ENCODE measurements at places on chromosomes 5 and 9.

GRCh38 chr5:8505196-8505595 lies 636.2 kb downstream of the MTRR start:
- DNase-seq: no peak

DNA sequence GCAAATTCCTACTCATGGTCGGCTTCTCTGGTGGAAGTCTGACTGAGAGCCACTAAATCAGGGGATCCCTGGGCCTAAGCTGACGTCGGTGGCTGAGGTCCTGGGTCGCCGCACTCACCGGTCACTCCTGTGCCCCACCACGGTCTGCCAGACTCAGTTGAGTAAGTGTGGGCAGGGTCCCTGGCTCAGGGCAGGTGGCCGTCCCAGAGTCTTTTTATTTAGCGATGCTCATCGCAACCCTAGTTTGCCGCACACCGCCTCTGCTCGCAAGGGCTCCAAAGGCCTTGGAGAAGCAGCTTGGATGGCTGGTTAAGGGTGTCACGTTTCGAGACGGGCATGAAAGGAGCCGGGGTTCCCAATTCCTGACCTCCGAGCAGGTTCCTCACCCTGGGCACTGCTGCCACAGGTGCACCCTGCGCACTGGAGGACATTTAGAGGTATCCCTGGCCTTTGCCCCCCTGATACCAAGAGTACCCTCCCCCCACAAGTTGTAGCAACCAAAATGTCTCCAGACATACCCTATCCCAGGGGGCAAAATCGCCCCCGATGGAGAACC lies 59.9 kb downstream of the NSUN2 start:
- no peak for DNase-seq

DNA sequence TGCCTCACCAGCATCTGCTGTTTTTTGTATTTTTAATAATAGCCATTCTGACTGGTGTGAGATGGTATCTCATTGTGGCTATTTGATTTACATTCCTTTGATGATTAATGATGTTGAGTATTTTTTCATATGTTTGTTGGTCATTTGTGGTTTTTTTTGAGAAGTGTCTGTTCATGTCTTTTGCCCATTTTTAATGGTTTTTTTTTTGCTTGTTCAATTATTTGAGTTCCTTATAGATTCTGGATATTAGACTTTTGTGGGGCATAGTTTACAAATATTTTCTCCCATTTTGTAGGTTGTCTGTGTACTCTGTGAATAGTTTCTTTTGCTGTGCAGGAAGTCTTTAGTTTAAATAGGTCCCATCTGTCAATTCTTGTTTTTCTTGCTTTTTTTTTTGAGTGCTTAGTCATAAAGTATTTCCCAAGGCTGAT lies 148.1 kb downstream of the NPR3 start:
- DNase-seq: no peak

GRCh38 chr5:111755942-111756381 lies 1.0 kb downstream of the NREP start:
- no peak for DNase-seq

DNA sequence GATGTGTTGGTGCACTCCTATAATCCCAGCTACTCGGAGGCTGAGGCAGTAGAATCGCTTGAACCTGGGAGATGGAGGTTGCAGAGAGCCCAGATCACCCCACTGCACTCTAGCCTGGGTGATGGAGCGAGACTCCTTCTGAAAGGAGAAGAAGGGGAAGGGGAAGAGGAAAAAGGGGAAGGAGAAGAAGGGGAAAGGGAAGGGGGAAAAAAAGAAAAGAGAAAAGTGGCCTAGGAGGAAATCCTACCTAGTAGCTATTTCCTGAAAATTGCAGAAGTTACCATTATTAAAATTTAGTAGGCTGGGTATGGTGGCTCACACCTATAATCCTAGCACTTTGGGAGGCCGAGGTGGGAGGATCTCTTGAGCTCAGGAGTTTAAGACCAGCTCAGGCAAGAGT lies 67.4 kb downstream of the ARRDC3 start:
- DNase-seq: no peak

DNA sequence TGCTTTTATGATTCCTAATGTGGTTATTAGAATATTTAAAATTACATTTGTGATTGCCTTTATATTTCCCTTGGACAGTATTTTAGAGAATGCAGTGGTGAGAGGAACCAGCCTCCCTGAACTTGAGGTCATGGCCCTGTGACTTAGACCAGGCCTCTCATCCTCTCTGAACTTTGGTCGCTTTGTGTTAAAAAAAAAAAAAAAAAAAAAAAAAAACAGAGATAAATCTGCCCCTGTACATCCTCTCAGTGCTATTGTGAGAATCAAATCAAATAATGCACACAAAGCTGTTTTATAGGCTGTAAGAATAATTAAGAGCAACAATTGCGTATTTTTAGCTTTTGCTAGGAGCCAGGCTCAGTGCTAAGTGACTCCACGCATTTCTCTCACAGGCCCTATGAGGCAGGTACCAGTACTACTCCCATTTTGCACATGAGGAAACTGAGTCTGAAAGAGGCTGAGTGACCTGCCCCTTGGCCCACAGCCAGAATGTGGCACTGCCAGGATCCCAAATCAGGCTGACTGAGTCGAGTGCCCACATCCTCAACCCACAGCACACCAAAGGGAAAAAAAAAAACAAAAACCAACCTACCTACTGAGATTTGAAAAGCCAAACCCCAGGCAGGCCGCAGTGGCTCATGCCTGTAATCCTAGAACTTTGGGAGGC lies 110.3 kb upstream of the LARP1 start:
- DNase-seq: no peak

DNA sequence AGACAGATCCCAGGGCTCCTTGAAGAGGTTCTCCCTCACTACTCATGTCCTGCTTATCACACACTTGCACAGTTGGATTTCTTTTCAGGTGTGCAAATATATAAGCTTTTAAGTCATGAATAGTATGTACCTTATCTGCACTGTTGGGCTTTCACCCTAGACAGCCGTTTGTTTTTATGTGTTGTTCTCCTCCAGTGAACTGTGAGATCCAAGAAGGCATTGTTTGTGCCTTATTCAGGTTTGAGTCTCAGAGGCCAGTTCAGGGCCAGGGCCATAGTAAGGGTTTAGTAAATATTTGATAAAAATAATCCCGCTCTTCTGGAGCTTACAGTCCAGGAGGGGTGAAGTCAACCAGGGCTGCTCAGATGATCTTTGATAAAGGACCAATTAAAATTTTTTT lies 480.0 kb downstream of the TMEM38B start:
- no peak for DNase-seq

- DNase-seq: no peak
Observed at GRCh38 chr5:173778152-173778782, 109.9 kb upstream of the CPEB4 start.

GRCh38 chr5:116137544-116138378 lies 52.9 kb downstream of the COMMD10 start:
- DNase-seq: peak; percentile 16
